ENCODE measurements at places on chromosomes 7 and 10.

DNA sequence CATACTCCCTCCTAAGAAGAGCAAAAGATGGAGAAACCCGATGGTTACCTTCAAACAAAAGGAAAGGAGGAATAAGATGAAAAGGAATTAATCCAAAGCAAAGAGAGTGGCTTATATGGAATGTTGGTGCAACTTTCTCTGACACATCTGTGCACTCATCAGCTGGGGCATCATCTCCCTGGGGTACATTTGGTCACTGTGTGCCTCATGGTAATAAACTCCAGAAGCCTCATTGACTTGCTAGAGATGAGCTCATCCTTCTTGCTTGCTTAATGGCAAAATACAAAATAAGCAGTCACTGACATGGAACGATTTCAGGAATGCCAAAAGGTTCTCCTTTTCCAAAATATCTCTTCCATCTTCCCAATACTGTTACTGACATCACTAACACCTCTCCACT lies 22.5 kb downstream of the CAV1 start:
- no peak for DNase-seq

- DNase-seq: no peak
Measured at GRCh38 chr10:99374526-99374925, 45.4 kb downstream of the CNNM1 start.

DNA sequence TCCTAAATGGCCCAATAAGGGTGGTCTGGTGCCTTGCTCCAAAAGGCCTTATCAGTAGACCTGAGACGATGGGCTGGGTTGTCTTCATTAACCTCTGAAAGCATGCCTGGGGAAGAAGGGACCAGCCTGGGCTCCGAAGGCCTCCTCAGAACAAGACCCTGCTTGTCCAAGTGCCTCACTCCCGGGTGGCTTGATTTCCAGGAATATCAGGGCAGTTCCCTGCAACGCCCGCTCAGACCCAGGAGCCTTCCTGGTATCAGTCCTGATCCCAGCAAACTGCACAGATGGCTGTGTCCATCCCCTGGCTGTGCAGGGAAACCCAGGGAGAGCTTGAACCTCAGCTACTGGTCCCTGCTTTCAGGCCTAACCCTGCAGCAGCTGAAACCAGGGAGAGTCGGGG lies 49.9 kb upstream of the CUX1 start:
- DNase-seq: no peak

DNA sequence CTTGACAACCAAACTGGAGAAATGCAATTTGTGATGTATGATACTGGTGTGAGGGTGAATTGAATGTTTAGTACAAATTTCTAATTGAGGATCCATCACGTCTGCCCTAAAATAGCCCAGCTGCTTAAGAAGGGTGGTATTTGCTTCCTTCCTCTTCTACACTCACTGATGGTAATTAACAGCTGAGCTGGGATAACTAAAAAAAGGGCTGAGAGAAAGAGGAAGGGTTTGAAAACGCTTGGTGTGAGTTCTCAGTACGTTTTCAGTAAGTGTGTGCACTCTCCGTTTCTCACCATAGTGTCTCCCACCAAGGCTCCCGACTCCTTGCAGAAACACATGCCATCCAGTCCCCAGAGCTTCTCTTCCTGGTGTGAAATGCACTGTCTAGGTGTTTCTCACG lies 54.3 kb downstream of the MAP3K8 start:
- DNase-seq: no peak

DNA sequence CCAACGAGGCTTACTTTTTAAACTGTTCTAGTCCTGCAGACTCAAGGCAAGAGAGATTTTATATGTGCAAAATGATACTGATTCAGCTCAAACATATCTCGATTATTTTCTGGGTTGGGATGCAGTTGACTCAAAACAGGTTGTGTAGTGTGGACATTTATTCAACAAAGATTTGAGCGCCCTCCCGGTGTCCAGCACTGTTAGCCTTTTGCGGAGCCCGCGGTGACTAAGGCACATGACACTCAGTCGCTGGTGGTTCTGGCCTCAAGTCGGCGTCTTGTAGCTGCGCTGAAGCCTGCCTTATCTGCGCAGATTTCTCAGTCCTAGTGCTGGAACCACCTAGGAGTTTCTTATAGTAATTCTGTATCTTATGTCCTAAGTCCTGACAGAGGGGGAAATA lies 938 bp upstream of the CADPS2 start:
- DNase-seq: peak; percentile 51

- DNase-seq: no peak
Measured at GRCh38 chr7:120742372-120742771, 115.6 kb downstream of the TSPAN12 start.

- no peak for DNase-seq
Measured at GRCh38 chr7:14752301-14752700, 150.2 kb downstream of the DGKB start.

- no peak for DNase-seq
Measured at GRCh38 chr10:132645630-132646442, 108.2 kb downstream of the INPP5A start.

DNA sequence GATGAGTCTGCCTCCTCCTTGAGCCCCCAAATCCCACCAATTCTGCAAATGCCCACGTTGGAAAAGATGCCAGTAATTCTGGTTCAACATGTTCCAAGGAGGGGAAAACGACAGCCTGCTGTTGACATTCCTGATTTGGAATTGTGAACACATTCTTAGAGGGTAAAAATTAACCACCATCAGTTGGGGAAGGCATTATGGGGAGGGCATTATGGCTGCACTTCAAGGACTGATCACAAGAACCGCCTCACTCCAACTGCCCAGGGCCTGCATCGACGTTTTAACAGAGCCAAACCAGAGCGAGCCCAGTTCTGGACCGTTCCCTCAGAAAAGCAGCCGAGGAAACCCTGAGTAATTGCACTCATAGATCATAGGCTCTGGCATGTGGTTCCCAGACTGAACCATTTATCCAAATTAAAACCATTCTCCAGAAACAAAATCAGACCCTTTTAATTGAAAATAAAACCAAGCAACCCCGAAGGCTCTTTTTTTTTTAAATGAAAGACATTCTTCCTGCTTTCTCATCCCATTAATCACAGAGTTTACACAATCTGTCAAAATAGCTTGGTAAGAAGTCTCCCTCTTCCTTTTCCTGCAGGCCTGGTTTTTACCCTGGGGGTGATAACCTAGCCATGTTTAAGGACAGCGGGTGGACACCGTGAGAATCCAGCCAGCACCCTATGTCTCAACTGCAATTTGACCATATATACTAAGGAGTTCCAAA lies 8.0 kb downstream of the TNS3 start:
- DNase-seq: no peak

DNA sequence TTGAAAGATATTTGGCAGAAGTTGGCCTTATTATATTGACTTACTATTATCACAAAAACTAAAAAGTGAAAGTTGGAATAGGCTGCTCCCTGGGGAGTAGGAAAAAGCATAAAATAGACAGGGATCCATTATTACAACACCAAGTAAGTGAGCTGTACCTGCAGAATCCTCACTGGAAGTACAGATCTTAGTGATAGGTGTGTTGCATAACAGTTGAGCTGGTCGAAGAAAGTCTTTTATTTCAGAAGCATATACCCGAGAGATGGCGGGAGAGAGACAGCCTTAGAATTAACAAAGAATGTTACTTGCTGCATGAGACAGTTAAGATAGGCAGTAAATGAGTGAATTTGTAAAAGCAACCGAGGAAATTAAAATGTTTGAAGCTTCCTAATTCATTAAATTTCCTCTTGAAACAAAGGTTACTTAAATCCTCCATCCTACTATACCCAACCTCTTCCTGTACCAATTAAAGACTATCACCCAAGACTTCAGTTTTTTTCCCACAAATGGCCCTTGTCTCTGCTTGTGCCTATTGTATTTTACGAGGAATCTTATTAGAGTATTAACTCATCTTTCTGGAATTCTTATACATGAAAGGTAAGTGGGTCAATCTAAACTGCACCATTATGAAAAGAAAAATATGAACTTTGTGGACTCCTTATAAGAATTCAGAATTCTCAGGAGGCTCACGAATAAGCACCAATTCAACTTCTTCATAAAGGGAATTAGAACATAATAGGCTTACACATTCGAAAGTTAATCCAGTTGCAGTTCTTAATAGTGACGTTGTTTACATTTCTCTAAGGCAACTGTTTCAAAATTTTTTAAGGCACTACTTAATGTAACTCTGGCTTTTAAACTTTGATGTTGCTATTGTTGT lies 56.2 kb downstream of the CREM start:
- DNase-seq: no peak

- no peak for DNase-seq
Measured at GRCh38 chr10:79286318-79286951, 60.8 kb upstream of the PPIF start.

DNA sequence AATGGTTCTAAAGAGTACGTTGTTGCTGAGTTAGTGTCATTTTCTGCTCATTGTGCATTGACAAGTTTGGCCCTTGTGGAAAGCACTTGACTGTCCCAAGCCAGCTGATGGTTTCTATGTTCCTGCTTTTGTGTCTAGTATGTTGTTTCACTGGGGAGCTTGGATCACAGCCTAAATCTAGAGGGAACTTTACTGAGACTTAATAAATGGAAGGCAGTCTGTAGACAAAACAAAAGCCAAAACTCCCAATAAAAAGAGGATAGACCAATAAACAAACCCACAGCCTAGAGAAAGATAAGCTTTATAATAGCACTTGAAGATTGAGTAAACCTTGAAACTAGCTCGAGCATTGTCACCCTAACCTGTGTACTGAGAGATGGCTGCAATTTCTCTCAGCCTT lies 196.8 kb downstream of the ADRA2A start:
- no peak for DNase-seq

DNA sequence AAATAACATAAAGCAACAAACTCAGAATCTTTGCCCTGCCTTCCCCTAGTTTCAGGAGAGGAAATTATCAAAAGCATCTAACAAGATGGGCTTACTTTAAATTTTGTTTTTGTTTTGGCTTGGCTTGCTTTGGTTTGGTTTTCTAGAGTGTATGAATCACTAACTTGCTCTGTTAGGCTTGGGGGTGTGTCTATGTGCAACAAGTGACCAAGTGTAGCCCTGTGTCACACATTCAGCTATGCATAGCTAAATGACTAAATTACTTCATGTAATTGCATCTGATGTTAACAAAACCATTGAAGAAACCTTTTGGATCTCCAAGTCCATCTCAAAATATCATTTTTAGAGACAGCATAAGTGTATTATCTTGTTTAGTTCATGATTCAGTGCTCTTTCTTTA lies 251.0 kb downstream of the TFEC start:
- DNase-seq: no peak

- peak; percentile 83 for DNase-seq
Measured at GRCh38 chr10:4725917-4726606, 99.9 kb upstream of the AKR1E2 start.

GRCh38 chr7:67552738-67553137 lies 556.1 kb downstream of the TYW1 start:
- DNase-seq: no peak

- no peak for DNase-seq
Measured at GRCh38 chr7:133437544-133437943, 184.7 kb downstream of the EXOC4 start.

DNA sequence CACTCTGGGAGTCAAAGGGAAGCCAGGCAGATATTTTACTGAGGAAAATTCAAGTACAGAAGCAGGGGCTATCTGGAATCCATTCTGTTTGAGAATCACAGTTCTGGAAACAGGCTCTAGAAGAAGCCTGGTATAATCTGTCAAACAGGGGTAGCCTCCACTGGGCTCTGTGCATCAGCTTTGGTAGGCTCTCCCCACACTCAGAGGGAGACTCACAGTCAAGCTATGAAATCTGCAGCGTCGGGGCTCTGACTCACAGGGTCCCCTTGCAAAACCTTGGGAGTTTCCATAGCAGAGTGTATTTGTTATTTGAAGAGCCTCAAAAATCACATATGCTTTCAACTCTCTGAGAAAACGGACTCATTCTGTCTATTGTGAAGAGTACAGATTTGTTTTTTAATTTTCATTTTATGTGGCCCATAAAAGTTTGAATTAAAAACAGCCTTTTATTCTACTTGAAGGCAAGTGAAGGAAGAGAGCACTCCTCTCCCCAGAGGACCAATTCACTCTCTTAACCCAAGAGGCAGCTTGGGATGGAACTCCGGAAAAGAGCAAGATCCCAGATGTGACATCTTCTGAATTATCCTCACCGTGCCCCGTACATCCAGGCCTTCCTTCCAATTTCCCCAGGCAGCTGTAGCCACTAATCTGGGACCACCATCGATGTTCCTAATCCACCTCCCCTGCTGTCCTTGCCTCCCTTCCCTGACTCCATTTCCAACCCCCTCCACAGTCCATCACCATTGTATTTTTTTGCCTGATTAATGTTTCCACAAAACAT lies 590.9 kb upstream of the MGMT start:
- no peak for DNase-seq

DNA sequence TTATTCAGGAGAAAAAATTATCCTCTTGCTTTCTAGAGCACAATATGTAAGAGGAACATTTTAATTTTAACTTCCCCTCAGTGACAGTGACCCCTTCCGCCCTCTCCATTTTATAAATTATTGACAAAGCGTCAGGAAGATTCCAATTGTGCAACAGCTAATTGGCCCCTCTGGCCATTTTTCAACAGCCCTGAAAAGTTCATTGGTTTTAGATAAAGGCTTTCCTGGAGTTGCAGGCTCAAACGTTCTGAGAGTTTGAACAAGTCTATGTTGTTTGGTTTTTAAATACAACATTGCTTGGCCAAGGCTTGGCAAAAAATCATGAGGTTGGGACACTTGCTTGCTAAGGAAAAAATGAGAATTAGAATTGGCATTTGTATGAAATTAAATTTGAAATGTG lies 422.2 kb upstream of the ANKRD30A start:
- DNase-seq: no peak

- DNase-seq: no peak
Measured at GRCh38 chr7:99210265-99210970, 2.5 kb upstream of the KPNA7 start.

DNA sequence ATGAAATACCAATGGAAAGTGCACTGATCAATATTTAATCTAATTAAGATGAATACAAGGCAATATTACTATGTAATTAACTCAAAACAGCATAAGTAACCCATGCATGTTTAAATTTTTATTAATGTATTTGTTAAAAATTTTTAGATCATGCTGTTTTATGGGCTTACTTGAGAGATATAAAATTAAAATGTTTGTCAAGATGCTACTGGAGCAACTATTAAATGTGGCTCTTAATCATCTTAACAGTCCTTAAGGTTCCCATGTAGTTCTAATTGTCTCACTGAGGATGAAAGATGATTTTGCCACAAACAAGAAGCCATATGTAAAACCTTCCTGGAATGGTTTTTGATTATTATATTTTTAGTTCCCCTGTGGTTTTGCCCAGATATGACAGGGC lies 897.1 kb downstream of the KCNMA1 start:
- DNase-seq: no peak

DNA sequence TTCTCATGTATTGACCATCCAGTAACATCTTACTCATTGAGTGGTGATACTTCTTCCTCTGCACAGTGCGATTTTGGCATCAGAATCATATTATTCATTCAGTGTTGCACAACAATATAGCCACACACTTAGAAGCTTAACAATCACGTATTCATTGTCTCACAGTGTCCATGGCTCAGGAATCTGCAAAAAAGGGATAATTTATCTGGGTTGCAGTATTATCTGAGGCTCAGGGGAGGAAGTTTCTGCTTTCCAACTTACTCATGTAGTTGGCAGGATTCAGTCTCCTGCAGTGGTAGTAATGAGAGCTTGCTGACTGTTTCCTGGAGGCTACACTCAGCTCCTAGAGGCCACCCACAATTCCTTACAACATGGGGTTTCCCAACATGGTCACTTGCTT lies 803.6 kb downstream of the SORCS1 start:
- no peak for DNase-seq

Measured in HCT116 (cell line).